ENCODE measurements at places on chromosomes 13 and 19.

GRCh38 chr13:73482556-73482955, 423.8 kb downstream of the KLF5 start:
- no peak for DNase-seq

- no peak for DNase-seq
Measured at GRCh38 chr19:55086730-55087541, 11.3 kb downstream of the EPS8L1 start.

- DNase-seq: no peak
Measured at GRCh38 chr19:46373491-46374359, 26.8 kb downstream of the PPP5C start.

DNA sequence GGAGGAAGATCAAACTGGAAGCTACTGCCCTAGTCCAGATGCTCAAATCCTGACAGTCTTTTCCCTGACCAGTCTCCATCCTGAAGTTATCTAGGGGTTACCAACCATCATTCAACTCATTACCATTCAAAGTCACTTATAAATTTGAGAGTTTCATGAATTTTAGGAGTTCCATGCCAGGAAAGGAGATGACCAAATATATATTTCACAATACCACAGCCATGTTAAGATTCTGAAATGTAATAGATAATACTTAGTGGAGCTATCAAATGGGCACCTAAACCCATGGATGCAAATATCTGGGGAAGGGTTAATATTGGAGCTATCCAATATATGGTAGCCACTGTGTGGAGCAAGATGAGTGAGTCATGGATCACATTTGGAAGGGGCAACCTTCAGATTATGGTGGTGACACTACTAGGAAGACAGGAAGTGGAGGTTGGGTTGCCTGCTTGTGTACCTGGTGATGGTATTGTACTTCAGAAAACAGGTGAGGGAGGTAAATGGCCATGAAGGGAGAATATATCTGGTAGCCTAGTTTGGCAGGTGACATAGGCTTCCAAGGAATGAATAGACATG, 18.7 kb downstream of the ZNF586 start:
- DNase-seq: no peak

DNA sequence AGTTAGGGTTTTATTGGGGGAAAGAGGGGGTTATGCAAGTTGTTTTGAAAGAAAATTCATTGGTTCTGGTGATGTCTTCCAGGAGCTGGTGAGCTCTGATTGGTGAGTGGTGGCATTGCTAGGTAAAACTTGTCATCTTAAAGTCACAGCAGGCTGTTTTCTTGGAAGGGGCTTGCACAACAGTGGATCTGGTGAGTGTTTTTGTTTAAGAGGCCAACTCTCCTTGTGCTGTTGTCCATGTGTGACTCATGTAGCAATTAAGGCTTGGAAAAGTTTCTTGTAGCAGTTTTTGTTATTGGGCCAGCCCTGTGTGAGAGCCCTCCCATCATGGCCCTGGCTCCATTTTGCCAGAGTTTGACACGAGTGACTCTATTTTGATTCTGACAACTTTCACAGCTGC, 109.4 kb downstream of the RFC3 start:
- DNase-seq: no peak

DNA sequence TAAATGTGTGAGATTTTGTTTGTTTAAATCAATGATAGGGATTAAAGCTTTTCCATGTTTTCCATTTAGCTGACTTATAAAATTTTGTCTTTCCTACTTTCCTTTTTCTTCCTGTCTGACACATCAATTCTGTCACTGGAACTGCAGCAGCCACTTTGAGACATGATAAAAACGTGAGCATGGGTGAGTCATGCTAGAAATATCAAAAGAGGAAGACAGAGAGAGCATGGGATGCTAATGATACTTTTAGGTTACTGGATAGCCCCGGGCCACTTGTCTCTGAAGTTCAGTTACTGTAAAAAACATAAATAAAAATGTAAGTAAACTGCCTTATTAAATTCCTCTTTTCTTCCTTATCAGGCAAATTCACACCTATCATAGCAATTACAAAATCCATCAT, 1332.0 kb upstream of the PCDH20 start:
- DNase-seq: no peak

DNA sequence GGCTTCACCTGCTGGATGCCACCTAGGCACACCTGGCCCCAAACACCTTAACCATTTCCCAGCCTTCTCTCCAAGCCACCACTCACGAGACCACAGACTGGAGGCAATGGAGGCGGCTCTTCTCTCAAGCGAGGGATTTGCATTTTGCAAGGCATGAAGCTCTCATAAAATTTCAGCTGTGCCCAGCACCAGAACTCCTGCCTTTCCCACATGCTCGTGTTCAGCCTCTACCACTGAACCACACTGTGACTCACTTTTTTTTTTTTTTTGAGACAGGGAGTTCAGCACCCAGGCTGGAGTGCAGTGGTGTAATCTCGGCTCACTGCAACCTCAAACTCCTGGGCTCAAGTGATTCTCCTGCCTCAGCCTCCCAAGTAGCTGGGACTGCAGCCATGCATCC, 10.6 kb downstream of the NANOS3 start:
- DNase-seq: no peak

- no peak for DNase-seq
Measured at GRCh38 chr13:73618275-73618865, 515.8 kb downstream of the KLF12 start.

DNA sequence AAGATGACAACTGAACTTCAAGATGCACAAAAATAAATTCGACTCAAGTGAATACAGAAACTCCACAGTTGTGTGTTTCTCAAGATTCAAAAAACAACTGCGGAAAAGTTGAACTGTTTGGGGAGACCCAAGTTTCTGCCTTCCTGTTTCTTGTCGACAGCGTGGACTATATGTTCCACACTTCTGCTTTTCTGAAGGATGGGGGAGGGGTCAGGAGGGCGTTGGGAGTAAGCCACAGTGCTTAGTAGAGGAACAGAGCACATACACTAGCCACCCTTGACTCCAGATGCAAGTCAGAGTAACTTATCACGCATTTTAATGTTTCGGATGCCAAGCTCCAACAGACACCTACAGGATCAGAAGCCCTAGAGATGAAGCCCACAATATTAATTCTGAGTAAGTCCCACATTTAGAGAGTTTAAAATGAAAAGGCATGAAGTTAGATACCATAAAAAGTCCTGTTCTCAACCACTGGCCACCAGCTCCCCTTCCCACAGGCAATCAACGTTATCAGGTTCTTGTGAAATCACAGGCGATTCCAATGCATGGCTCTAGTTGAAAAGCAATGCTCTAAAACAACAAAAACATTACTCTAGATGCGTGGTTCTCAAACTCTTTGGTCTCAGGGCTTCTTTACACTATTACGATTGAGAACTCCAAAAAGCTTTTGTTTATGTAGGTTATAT, 4.2 kb downstream of the TUBGCP3 start:
- no peak for DNase-seq

DNA sequence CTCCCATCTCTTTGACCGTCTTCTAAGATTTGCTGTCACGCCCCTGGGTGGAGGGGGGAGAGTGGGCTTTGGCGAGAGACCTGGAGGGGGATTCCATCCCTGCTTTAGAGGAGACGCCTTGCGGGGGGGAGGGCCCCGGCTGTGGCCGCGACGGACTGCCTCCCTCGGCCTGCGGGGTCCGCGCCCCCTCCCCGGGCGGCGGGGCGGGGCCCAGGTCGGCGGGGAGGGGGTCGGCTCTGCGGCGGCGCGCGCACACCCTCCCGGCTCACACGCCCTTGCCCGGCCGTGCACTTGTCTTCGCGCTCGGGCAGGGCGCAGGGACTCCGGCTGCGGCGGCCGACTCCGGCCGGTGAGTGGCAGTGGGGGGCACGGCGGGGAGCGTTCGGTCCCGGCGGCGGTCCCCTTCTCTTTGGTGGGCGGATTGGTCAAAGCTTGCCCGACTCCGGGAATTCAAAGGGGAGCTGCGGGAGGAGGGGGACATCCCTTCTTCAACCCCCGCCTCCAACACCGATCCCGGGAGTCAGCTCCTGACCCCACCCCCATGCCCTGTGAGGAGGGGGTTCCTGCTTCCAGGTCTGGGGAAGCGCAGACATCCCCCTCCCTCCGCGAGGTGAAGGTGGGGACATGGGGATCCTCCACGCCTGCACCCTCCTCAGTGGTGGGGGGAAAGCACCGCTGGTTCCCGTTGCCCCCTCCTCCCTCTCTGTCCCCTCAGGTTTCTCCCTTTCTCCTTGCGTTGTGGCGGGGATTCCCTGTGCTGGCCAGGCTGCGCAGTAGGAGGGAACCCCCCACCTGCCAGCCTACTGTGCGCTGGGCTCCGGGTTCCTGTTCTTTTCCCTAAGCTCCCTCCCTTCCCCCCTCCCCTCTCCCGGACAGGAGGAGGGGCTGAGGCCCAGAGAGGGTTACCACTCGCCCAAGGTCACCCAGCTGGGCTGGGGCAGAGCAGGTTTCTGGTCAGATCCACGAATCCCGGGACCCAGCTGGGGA, 14.6 kb upstream of the KCNN1 start:
- no peak for DNase-seq

GRCh38 chr13:35747594-35747993, 271.1 kb upstream of the MAB21L1 start:
- DNase-seq: no peak

DNA sequence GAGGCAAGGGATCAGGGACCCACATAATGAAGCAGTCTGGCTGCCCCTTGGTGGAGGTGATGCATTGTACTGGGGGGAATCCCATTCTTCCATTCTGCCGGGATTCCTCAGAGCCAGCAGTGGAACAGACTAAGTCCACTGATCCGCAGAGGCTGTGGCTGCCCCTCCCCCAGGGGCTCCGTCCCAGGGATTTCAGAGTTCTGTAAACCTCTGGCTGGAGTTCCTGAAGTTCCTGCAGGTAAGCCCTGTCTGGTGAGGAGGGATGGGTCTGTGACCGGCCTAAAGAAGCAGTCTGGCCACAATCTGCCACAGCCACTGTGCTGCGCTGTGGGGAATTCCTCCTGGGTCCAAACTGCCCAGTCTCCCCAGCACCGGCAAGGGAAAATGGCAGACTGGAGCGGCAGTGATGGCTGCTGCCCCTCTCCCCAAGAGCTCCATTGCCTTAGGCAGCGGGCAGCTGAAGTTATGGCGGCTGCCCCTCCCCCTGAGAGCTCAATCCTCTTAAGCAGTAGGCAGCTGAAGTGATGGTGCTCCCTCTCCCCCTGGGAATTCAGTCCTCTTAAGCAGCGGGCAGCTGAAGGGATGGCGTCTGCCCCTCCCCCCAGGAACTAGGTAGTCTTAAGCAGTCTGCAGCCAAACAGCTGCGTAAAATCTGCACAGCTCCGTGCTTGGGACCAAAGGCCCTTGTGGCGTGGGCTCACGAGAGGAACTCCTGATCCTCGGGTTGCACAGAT, 155.7 kb downstream of the PCDH17 start:
- DNase-seq: no peak

- no peak for DNase-seq
Measured at GRCh38 chr13:26327940-26328725, 74.2 kb downstream of the CDK8 start.

- DNase-seq: no peak
Measured at GRCh38 chr13:64538711-64539110, 2691.4 kb downstream of the PCDH9 start.

DNA sequence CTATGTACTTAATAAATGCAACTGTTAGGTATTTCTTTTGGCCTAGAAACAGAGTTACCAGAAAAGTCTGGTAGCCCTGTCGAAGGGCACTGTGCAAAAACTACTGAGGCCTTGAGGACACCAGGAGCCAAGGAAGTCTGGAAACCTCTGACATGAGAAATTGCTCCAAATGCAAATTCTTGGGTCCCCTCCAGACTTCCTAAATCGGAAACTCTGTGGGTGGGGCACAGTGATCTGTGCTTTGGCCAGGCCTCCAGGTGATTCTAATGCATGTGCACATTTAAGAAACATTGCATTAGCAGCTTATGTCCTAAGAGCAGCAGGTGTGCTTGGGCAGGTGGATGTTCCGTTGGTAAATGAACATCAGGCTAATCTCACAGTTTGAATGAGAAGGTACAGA, 50.0 kb downstream of the STARD13 start:
- DNase-seq: no peak

DNA sequence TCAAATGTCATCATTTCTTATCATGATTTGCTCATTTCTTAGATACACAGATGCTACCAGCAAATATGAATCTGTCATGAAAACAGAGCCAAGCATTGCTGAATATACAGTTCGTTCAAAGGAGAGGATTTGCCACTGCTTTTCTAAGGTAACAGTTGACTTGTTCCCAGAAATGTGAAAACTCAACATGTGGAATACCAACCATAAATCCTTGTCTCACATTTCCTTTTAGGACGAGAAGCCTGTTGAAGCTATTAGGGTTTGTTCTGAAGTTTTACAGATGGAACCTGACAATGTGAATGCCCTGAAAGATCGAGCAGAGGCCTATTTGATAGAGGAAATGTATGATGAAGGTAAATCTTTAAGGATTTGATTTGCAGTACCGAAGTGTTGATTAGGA, 86.7 kb downstream of the DNAJC3 start:
- DNase-seq: no peak

GRCh38 chr19:2443785-2444182, 13.0 kb downstream of the LMNB2 start:
- no peak for DNase-seq

- DNase-seq: no peak
Measured at GRCh38 chr13:103130681-103131210, 64.5 kb upstream of the SLC10A2 start.

DNA sequence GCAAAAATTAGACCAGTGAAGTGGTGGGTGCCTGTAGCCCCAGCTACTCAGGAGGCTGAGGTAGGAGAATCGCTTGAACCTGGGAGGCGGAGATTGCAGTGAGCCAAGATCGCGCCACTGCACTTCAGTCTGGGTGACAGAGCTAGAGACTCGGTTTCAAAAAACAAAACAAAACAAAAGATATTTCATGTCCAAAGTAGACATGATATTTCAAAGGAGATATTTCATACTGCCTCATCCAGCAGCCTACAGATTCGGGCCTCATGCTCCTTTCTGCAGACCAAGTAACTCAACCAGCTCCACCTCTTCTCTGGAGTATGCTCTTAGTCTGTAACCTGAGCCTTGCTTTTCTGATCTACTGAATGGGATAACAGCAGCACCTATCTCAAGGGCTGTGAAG, 15.0 kb downstream of the ZC3H4 start:
- DNase-seq: no peak

GRCh38 chr19:11574689-11575088, 2.8 kb downstream of the ACP5 start:
- no peak for DNase-seq

DNA sequence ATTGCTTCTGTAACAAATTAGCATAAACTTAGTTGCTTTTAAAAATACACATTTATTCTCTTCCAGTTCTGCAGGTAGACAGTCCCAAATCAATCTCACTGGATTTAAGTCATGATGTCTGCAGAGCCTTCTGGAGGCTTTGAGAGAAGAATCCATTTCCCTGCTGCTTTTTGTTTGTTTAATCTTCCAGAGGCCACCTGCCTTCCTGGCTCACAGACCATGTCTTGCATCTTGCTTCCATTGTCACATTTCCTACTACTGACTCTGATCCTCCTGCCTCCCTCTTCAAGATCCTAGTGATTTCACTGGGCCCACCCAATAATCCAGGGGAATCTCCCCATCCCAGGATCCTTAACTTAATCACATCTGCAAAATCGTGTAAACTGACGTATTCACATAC, 473.3 kb downstream of the ITGBL1 start:
- no peak for DNase-seq

Data from stimulated activated CD8-positive, alpha-beta memory T cell treated with anti-CD3 and anti-CD28 coated beads, Interleukin-12 subunit alpha, Interleukin-12 subunit beta, amount 100 ng/mL, for 1 hour (primary cell).